ENCODE measurements at places on chromosomes 5 and 9. TPM values are rescaled to one million over a fixed set of nuclear protein-coding genes. Genes with fewer than 3 reads are reported as not detected.

- DNase-seq, result no peak
These were observed 27.8 kb upstream of the PTPDC1 start for GRCh38 chr9:94056442-94056974.

DNA sequence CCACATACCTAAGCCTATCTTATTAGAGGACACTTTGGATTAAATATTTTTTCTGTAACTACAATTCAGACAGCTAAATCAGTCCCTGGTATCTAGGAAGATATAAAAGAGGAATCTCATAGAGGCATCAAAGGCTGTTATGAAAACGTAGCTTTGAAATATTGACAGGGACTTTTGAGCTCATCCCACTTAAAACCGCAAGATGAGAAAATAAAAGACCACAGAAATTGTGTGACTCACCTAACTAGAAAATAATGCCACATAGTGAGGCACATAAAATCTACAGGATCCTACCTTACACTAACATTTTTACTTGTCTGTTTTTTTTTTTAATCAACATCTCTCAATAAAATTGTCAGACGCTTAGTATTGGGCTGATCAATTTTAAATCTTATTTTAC is 686.5 kb upstream of the COX7C start:
- no peak for DNase-seq

GOLM1 gene
- 88.9 TPM for total RNA-seq

WNK2 gene
- 12.6 TPM for total RNA-seq

CCL19 gene
- not detected for total RNA-seq

MSX2 gene
- 0.41 TPM for total RNA-seq
